SW 1271 (cell line): ENCODE measurements at places on chromosomes 5 and 9.

DNA sequence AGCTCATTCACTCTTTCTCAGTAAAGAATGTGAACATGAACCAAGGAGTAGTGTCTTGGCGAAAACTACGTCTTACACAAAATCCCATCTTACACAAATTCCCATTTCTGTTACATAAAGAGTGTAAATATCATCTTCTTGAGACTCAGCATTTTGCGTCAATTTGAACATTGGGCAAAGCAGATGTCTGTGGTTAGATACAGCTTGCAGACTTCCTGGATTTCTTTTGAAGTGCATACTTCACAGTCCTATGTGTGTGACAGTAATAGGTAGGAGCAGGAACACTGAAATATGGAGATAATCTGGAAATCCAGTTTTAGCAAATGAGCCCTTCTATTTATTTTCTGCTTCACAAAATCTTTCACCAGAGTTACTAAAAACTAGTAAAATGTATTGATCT, 58.8 kb downstream of the C6 start:
- DNase-seq = no peak

- DNase-seq = no peak
These were observed 2.7 kb upstream of the HSPA5 start for GRCh38 chr9:125243792-125244260.

- DNase-seq = no peak
These were observed 129.2 kb upstream of the PTGER4 start for GRCh38 chr5:40550481-40550880.

DNA sequence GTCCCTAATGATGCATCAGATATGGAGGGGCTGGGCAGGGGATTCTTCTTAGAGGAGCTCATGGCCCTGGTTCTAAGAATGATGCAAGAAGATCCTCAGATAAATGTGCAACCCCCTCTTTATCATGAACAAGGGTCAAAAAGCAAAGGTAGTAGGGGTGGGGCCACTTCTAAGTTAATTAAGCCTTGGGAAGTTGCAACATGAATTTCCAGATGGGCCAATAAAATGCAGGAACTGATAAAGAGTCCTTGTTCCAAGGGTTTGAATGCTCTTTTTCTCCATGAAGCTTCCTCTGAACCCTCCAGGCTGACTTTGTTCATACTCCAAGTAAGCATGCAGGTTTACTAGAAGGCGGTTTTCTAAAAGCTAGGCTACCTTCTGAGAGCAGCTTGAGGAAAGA, 25.6 kb downstream of the PCA3 start:
- DNase-seq = no peak
